Progenitor cell of endocrine pancreas (in vitro differentiated cells): ENCODE measurements at places on chromosomes 7 and 10. TPM values are rescaled to one million over a fixed set of nuclear protein-coding genes. Genes with fewer than 3 reads are reported as not detected.

The SAMD9L gene
- total RNA-seq: not detected in 2 replicates

The RASA4B gene
- 8.7 and 10.8 TPM in 2 replicates for total RNA-seq

The SLC26A3 gene
- 2.0 and 2.8 TPM in 2 replicates for total RNA-seq

The CARD11 gene
- 11.0 and 15.8 TPM in 2 replicates for total RNA-seq

The NXPH1 gene
- total RNA-seq: not detected in 2 replicates

The STRIP2 gene
- total RNA-seq: 6.5 and 6.8 TPM in 2 replicates

DNA sequence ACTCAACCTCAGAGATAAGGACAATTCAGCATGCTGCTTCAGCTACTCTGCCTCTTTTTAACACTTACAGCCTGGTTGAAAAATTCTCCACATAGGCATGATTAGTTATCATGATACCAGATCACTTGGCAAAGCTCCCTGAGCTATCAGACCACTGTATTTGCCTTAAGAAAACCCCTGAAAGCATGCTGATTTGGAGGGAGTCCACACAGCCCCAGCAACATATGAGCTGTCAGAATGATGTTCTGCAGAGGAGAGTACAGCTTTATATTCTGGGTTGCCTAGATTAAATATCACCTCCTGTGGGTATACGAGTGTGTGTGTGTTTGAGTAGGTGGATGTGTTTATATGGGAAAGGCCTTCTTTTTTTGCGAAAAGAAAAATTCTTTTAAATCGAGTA is 170.2 kb upstream of the CHRM2 start:
- DNase-seq: no peak

DNA sequence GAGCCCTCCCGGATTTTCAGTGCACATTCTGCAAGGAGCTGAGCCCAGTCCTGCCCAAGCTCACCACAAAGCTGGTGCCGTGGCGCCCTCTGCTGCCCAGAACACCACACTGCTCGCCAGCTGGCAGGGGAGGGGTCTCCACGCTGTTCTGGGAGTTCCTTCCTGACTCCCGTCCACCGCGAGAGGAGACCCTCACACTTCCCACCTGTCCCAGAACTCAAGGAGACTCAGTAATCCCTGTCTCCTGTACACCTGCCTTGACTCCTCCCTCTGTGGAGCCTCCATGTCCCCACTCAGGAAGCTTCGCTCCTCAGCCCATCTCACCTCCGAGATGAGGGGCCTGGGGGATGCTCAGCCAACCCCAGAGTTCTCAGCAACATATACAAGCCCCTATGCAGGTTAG is 11.3 kb downstream of the C10orf105 start:
- DNase-seq: peak; percentile 84

GRCh38 chr10:20606985-20607384 is 290.1 kb downstream of the NEBL start:
- DNase-seq: no peak

- no peak for DNase-seq
Measured at GRCh38 chr7:157482025-157482424, 145.2 kb downstream of the DNAJB6 start.
